ENCODE measurements at places on chromosomes 2 and 18.

- no peak for DNase-seq
Measured at GRCh38 chr2:133968446-133968845, 285.4 kb upstream of the MGAT5 start.

GRCh38 chr2:54726940-54727339 lies 3.5 kb downstream of the EML6 start:
- no peak for DNase-seq

DNA sequence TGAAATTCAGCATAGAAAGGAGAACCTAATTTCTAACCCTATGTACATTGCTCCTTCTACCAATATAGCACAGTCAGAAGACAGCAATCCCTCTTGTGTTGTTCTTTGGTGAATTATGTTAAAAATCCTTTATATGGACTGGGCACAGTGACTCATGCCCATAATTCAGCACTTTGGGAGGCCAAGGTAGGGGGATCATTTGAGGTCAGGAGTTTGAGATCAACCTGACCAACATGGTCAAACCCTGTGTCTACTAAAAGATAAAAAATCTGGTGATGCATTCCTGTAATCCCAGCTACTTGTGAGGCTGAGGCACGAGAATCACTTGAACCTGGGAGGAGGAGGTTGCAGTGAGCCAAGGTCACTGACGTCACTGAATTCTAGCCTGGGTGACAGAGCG lies 195.6 kb downstream of the TMX3 start:
- no peak for DNase-seq

DNA sequence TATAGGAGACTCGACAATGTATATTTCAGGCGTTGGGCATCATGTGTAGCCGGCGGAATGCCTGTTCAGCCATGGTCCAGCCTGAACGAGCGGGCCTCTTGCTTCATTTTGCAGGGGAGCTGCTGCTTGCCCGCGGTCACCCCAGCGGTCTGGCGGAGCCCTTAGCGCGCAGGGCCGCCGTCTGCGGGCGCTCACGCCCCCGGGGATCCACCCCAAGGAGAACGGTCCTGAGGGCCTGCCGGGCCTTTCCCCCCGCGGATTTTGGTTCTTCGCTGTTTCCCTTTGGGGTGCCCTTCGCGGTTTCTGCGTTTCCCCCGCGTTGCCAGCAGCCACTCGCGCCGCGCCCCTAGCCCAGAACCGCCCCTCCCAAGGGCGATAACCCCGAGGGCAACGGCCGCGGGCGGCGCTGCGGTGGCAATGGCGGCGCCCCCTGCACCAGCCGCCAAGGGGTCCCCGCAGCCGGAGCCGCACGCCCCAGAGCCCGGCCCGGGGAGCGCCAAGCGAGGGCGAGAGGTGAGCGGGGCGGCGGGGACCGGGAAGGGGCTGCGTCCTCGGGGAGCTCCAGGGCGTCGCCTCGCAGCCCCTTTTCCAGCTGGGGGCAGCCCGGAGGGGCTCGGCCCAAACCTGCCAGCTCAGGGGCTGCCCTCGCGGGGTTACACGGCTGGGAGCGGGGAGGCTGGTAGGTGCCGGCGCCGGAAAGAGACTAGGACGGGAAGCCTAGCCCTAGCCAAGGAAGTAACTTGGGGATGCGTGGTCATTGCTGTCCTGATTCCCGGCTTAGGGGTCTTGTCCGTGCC lies at the start of gene MFSD2B:
MFSD2B (plus strand) TSS at position 406 of the 797 bp plus-strand sequence; CDS start at position 418, 12 bp downstream.
- no peak for DNase-seq

- no peak for DNase-seq
Measured at GRCh38 chr2:99066075-99066958, 75.2 kb upstream of the C2orf15 start.

DNA sequence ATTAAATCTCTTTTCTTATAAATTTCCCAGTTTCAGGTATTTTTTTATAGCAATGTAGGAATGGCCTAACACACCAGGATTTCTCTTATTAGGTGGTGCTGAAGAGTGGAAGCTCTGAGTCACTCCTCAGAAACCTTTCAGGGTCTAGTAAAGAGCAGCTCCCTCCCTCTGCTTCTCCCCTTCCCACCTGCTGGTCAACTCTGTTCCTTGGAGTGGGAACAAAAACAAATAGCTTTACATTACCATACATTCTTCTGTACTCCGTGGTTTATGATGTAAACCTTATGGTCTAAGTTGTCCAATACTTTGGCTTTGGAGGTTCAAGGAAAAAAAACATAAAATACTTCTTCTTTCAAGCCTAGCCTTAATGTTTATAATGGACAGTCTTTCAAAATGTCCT lies 2.7 kb upstream of the IL1R1 start:
- no peak for DNase-seq

- no peak for DNase-seq
Measured at GRCh38 chr2:64678771-64679590, 25.3 kb upstream of the SERTAD2 start.

DNA sequence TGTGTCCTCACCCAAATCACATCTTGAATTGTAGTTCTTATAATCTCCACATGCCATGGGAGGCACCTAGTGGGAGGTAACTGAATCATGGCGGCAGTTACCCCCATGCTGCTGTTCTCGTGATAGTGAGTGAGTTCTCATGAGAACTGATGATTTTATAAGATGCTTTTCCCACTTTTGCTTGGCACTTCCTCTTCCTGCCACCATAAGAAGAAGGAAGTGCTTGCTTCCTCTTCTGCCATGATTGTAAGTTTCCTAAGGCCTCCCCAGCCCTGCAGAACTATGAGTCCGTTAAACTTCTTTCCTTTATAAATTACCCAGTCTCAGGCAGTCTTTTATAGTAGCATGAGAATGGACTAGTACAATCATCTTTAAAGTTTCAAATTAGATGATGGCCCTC lies 902.4 kb upstream of the PIK3C3 start:
- no peak for DNase-seq

DNA sequence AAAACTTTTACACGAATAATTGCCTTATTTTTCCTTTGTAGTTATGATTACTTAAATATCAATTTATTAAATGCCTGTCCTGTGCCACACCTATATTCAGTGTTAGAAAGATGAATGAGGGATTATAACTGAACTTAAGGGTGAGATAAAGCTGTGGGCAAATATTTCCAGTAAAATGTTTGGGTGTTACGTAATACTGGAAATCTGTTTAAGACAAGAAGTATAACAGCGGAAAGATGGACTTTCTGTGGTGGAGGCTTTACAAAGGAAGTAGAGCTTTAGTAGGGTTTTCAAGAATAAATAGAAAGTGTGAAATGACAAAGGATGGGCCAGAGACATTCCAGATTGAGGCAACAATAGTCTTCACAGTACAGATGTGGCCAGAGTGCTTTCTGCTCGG lies 927.0 kb downstream of the DPP10 start:
- DNase-seq: no peak

DNA sequence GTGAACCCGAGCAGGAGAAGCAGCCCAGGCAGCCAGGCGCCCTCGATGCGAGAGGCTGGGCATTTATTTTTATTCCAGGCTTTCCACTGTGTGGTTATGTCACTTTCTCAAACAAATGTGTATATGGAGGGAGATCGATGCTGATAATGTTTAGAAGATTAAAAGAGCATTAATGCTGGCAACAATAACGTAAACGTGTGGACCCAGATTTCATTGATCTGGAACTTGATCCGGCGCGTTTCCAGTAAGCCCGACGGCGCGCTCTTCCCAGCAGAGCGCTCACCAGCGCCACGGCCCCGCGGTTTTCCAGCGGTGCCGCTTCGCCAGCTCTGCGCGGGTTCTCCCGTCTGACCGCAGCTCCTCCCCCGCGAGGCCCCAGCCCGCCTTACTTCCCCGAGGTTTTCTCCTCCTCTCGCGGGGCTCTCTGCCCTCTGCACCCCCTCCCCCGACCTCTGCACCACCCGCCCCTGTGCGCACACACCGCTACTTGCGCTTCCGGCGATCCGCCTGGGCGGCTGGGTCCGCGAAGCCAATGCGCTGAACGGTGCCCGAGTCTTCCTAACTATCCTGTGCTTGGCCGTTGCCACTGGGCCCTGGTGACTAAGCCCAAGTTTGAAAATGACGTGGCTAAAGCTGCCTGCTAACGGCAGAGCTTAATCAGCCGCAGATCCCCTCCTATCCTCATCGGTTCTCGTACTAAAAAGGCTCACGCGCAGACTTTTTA lies 6.1 kb downstream of the ONECUT2 start:
- DNase-seq: no peak

- no peak for DNase-seq
Measured at GRCh38 chr2:10880586-10881321, 31.0 kb upstream of the KCNF1 start.

- peak; percentile 53 for DNase-seq
Measured at GRCh38 chr2:241882091-241882625, 12.6 kb downstream of the RTP5 start.

- DNase-seq: no peak
Measured at GRCh38 chr2:112004253-112004645, 50.8 kb upstream of the TMEM87B start.

DNA sequence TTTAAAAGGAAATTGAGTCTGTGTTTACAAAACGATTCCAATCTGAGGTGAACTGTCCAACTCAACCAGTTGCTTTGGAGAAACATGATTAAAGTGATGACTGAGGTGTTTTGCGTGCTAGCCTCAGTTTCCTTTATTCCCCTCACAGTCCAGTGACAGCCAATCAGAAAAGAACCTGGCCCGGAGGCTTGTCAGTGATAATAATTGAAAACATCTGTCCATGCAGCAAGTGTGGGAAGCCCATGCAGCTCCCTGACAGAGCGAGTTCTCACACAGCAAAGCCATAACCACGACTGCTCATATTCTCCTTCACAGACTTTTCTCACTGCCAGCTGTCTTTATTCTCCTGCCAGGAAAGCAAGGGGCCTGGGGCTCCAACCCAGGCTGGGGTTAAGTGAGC lies 613.4 kb downstream of the ARHGAP15 start:
- DNase-seq: no peak

GRCh38 chr2:230757476-230757875 lies 44.8 kb downstream of the CAB39 start:
- DNase-seq: no peak

DNA sequence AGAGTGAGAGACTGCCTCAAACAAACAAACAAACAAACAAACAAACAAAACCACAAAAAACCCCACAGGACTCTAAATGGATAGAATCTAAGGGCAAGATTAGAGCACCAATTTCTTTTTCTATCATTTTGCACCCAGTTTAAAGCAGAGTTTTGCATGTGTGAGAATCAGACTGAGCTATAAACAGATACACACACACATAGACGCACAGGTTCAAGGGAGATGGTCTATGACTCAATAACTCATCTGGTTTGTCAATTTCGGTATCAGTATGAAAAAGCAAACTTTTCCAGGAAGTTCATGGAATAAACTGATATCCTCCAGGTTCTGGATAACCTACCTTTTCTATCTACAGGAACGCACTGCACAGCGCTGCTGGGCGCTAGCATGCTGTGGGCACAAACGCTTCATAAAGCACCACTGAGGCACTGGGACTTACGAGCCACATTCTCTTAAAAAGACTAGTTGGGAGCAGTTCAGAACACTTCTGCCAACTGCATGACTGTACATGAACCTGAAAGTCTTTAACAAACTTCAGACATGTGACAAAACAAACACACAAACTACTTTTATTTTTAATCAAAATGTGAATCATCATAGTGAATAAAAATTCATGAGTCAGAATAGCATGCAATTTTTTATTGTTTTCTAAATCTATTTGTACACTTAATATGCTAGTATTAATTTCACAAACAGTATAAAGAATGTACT lies 46.6 kb downstream of the ID2 start:
- no peak for DNase-seq

- DNase-seq: no peak
Measured at GRCh38 chr2:48364100-48364499, 165.9 kb upstream of the STON1 start.

GRCh38 chr2:233936089-233936488 lies 18.9 kb downstream of the TRPM8 start:
- DNase-seq: no peak

DNA sequence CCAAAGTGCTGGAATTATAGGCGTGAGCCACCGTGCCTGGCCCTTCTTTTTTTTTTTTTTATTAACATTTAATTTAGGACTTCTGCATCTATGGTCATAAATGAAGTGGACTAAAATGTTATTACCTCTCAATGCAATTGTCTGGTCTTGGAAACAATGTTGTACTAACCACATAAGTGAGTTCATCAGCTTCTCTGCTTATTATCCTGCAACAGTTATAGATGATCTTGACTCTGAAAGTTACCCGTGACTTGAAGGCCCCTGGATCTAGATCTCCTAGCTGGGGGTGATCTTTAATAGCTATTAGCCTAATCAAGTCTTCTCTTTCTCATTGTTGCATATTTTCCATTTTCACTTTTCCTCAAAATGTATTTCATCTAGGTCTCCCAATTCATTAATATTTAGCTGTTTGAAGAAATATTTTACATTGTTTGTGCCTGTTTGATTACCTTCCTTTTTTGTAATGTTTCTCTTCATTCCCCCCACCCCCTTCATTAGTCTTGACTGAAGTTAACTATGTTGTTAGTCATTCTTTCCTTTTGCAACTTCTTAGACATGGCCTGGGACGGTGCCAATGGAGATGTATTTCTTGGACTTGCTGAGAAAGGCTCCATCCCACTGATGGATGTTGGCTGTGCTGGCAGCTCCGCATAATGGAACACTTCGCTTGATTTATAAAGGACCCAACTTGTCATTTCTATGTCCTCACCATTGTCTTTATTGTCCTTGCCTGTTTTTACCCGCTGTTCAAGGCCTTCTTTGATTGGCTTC lies 141.6 kb upstream of the RIOK3 start:
- no peak for DNase-seq

DNA sequence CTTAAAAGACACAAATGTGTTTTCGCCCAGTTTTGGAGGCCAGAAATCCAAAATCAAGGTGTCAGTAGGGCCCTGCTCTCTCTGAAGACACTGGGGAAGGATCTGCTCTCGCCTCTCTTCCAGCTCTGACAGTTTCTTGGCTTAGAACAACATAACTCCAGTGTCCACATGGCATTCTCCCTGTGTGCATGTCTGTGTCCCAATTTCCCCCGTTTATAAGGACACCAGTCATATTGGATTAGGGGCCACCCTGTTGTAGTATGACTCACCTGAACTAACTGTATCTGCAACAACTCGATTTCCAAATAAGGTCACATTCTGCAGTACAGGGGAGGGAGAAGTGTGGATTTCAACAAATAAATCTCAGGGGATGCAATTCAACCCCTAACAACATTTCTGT lies 263.2 kb downstream of the SS18 start:
- no peak for DNase-seq

DNA sequence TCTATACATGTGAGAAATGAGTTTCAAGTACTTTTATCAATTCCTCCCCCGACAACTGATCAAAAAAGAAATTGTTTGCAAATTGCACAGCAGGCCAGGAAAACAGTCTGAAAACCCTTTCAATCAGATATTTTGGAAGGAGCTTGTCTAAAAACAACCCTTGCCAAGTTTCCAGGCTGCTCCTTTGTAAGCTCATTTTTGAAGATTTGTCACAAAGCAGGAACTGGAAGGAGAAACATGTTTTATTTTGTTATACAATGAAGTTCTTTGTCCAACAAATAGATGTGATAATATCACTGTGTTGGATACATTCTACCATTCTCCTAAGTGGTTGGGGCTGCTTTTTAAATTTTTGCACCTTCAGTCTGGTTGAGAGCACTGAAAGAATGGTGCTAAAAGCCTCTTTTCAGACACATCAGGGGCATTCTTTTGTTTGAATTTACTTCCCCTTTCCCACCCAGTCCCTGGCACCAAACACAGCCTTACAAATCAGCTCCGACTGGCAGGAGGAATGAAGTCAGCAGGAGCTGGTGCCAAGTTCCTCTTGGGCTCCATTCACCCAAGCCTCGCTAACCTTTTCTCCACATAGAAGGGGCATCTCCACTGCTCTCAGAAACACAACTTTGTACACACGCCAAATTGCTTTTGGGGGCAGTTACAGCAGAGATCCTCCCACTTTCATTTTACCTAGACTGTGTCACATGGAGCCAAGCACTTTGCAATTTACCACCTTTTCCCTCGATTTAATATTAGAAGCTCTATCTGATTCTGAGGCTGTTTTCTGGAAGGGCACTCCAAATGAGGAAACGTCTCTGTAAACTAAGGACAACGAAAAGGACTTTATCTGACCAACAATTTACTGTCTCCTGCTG lies 88.0 kb downstream of the C1D start:
- DNase-seq: no peak
